NCI-H1417 treated with DMSO at 0.1 percent for 48 hours (cell line): ENCODE measurements at places on chromosomes 13 and 19.

- DNase-seq: no peak
Measured at GRCh38 chr19:17957149-17957849, 9.6 kb upstream of the KCNN1 start.

DNA sequence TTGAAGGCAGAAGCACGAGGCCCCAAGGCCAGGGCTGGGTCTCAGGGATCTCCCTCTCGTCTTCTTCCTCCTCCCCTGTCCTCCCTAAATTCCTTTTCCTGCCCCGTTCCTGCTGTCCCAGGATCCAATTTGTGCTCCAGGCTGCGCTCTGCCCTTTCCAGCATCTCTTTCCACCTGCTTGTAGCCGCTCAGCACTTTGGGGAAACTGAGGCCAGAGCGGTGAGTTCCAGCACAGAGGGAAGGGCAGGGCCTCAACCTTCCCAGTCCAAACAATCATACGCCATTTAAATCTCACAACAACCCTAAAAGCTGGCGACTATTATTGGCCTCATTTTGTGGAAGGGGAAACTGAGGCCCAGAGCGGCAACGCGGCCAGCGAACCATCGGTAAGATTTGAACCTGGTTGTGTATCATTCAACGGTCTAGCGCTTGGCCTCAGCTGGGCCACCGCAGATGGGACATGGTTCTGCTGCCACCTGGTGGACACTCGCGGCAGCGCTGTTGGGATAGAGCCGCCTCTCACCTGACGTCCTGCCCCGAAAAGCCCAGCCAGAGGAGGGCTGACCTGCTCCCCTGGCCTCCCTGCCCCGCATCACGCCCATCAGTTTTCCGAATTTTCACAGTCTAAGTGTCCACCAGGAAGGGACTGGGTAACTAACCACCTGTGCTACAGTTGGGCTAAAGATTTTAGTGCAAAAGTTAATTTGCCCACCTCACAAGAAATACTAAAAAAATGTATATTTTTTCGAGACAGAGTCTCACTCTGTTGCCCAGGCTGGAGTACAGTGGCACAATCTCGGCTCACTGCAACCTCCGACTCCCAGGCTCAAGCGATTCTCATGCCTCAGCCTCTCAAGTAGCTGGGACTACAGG, 4.2 kb upstream of the RPL18A start:
- no peak for DNase-seq

DNA sequence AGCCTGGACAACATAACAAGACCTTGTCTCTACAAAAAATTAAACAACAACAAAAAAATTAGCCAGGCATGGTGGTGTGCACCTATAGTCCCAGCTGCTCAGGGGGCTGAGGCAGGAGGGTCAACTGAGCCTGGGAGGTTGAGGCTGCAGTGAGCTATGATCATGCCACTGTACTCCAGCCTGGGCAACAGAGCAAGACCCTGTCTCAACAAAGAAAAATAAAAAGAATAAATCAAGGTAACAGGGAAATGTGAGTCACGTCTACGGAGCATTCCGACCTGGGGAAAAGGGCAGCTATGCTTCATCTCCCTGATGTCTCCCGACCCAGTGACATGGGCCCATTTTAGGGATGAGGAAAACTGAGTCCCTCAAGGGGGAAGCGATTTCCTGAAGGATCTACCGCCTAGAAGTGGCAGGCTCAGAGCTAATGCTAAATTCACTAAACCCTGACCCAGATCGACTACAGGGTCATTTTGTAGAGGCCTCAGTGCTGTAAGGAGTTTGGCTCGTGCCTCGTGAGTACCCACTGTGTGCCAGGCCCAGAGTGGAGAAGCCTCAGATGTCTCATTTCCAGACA, 19.5 kb downstream of the PTPRS start:
- DNase-seq: no peak

GRCh38 chr19:46840498-46840942, 10.1 kb downstream of the AP2S1 start:
- no peak for DNase-seq

- peak; percentile 46 for DNase-seq
Measured at GRCh38 chr13:30307194-30307970, at the start of gene KATNAL1. KATNAL1 (minus strand) TSS chr13:30307551; CDS start chr13:30283777, 23,774 bp downstream.

- DNase-seq: no peak
Measured at GRCh38 chr13:112634102-112634501, 46.1 kb upstream of the TUBGCP3 start.

GRCh38 chr13:100089465-100090032, 656 bp downstream of the PCCA start:
- DNase-seq: no peak

DNA sequence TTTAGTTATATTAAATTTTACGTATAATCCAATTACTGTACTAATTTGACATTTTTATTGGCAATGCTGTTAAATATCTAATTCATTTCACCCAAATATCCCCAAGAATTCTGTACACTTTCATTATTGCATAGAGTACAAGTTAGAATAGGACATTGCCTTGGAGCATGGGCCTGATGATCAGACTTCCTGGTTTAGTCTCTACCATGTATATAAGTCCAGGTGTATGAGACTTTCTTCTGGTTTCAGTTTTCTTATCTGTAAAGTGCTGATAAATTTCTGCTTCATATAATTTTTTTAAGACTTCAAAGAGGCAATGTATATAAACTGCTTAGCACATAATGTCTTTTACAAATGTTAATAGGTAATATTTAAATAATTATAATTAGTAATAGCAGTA, 179.4 kb downstream of the KLF12 start:
- DNase-seq: no peak

DNA sequence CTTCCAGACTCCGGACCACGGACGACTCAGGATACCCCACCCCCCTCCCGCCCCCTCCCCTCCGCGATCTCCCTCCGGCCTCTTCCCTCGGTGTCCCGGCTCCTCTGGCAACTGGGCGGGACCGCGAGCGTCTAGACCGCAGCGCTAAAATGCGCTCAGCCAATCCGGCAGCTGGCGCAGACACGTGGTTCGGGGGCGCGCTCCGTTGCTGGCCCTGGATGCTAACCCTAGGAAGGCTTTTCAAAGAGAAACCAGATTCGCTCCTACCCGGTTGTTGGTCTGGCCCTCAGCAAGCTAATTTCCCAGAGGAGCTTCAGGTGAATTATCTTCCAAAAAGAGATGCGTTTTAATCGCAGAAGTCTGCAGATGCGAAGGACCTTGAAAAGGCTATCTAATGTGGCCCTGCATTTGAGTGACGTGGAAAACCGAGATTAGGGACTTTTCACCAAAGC, at the start of gene DZIP1:
TSS of gene DZIP1 (minus strand) at position 106 of the 452 bp plus-strand sequence. CDS start 2,677 bp downstream, outside the sequence.
- peak; percentile 64 for DNase-seq

GRCh38 chr19:575527-576506, 3.4 kb downstream of the BSG start:
- no peak for DNase-seq

GRCh38 chr19:51125421-51126075, 842 bp downstream of the SIGLEC9 start:
- DNase-seq: no peak

- DNase-seq: no peak
Measured at GRCh38 chr19:31066385-31066784, 282.9 kb downstream of the TSHZ3 start.
